Naive B cell (primary cell): ENCODE measurements at places on chromosomes 13 and 19. TPM values are rescaled to one million over a fixed set of nuclear protein-coding genes. Genes with fewer than 3 reads are reported as not detected.

Gene SAFB
- 119 TPM for polyA plus RNA-seq

Gene PRODH2
- not detected for polyA plus RNA-seq

Gene C19orf53
- 189 TPM for polyA plus RNA-seq

Gene LGI4
- polyA plus RNA-seq: not detected

Gene CYP2F1
- polyA plus RNA-seq: not detected

Gene HRC
- not detected for polyA plus RNA-seq

Gene DPF1
- not detected for polyA plus RNA-seq

Gene POU4F1
- polyA plus RNA-seq: not detected

Gene RDH8
- not detected for polyA plus RNA-seq

Gene POSTN
- polyA plus RNA-seq: not detected

Gene ZNF253
- polyA plus RNA-seq: 22.6 TPM

Gene ACER1
- not detected for polyA plus RNA-seq

Gene SLITRK6
- polyA plus RNA-seq: not detected

Gene OSCAR
- polyA plus RNA-seq: 0.73 TPM

Gene TNFSF13B
- 3.3 TPM for polyA plus RNA-seq

Gene PGLYRP1
- polyA plus RNA-seq: not detected

Gene KCNRG
- 0.79 TPM for polyA plus RNA-seq

Gene SERPINE3
- polyA plus RNA-seq: not detected
